T-helper 2 cell treated with Interferon-gamma antibody and Interleukin-4, amounts not matched to agents 5 μg/mL and 100 μg/mL, for 36 hours (primary cell): ENCODE measurements at places on chromosomes 2 and 18.

- no peak for DNase-seq
Measured at GRCh38 chr2:101818531-101819451, 121.3 kb downstream of the MAP4K4 start.

GRCh38 chr2:58432491-58433170 is 191.5 kb upstream of the FANCL start:
- DNase-seq: no peak

- DNase-seq: no peak
Measured at GRCh38 chr2:224147174-224147573, 108.1 kb upstream of the SERPINE2 start.

GRCh38 chr2:46855805-46856204 is 59.8 kb downstream of the MCFD2 start:
- DNase-seq: no peak

DNA sequence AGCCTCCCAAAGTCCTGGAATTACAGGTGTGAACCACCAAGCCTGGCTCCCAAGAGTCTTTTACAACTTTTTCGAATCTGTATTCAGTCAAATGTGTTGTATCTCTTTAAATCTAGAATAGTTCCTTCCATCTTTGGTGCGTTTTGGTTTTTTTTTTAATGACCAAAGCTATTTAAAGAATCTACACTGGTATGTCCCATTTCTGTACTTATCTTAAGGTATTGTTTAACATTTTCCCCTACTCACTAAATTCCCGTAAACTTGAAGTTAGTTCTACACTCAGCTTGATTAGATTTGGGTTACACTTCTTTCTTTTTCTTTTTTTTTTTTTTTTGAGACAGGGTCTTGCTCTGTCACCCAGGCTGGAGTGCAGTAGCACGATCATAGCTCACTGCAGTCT is 63.8 kb downstream of the TMEM237 start:
- DNase-seq: no peak

GRCh38 chr2:61178603-61179545 is 16.9 kb downstream of the C2orf74 start:
- DNase-seq: no peak

- no peak for DNase-seq
Measured at GRCh38 chr18:60053747-60054304, 154.0 kb downstream of the PMAIP1 start.

DNA sequence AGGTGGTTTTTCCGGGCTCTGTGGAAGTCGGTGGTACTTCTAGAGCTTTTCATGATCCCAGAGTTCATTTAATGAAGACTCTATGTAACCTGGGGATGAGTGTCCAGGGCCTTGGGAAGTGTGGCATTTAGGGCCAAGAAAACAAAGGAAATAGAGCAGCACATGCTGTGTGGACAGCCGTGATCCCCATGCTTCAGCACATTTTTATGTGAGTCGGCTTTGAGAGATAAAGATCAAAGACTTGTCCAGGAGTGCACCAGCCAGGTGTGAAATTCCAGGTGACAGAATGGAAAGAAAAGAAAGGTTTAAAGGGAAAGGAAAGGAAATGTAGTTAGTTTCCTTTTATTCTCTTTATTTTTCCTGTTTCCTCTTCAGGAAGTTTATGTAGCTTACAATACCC is 258.0 kb upstream of the NRP2 start:
- no peak for DNase-seq

GRCh38 chr18:41703744-41704530 is 251.1 kb upstream of the PIK3C3 start:
- DNase-seq: no peak

- no peak for DNase-seq
Measured at GRCh38 chr2:57842531-57842930, 204.1 kb upstream of the VRK2 start.

GRCh38 chr2:169189132-169189531 is 119.8 kb downstream of the DHRS9 start:
- no peak for DNase-seq

DNA sequence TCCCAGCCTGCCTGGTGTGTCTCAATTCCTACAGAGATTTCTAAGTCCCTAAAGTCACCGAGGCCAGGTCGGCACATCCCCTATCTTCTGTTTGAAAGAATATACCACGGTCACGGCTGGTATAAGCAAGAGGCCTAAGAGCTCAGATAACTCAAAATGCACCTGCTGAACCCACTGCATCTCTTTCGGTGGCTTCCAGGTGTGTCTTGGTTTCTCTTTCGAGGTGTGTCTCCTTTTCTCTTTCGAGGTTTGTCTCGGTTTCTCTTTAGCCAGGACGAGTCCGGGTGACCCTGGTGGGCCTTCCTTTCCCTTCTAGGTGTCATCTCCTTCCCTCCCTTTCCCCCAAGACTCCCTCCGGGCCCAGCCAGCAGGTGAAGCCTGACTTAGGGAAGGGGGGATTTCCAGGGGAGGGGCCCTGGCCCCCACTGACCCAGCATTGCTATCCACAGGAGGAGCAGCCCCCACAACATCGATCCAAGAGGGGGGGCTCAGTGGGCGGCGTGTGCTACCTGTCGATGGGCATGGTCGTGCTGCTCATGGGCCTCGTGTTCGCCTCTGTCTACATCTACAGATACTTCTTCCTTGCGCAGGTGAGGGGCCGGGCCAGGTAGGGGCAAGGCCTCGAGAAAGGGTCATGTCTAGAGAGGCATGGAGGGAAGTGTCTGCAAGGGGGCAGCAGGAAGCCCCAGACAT is 8.4 kb downstream of the ITM2C start:
- DNase-seq: no peak

DNA sequence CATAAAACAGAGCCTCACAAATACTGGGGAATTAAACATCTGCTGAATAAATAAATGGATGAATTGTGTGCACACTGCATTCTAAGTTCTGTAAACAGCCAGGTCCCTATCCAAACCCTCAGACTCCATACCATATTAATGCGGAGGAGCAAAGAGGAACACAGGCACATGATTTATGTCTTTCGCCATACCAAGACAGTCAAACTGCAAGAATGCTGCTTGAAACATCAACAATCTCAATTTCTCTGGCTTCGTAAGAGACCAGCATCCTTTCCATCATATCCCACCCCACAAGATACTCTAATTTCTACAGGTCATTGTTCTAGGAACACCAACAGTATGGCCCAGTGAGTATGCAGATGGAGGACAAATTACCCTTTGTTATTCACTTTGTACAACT is 15.0 kb downstream of the KANSL3 start:
- DNase-seq: no peak

DNA sequence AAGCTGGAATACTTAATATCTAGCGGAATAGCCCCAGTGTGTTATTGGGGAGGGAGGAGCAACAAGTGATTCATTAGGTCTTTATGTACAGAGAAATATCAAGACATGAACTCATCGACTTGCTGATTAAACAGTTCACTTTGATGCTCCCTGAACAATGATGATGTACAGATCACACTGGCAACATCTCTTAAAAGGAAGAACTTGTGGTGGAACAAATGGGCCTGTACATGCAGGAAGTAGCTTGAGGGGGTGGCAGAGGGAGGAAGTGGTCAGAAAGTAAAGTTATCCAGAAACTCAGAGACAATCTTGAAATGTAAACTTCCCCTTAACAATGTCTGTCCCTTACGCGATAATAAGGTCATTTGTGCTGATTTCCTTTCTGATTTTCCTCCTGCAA is 90.5 kb downstream of the NXPH2 start:
- peak; percentile 28 for DNase-seq

DNA sequence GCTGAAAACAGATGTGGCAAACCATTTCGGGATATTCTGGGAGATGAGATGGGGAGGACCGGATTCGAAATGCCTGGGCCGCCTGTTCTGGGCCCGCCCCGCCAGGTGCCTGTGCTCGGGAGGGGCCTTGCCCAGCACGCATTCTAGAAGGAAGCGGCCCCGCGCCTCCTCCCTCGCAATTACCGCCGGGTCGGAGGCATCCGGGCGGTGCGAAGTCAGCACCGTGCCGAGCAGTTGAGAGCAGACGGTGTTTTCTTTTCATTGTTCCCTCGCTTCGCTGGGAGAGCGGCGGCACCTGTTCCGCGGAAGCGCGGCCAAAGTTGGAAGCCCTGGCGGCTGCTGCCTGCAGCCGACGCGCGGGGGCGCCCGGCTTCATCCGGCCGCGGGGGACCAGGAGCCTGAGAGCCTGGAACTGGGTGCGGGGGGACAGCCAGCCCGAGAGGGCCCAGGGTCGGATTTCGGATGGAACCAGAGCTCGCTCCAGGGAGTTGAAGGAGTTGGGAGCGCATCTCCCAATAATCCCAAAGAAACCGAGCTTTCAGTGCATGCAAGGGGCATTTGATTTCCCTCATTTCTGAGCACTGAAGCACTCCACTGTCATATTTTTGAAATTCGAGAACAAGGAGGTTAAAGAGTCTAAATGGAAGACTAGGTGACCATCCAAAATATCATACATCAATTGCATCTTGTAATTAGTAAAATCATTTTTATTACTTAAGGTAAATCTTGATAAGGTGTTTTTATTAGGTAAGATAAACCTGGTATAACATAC is 241.8 kb upstream of the RAB12 start:
- peak; percentile 4 for DNase-seq

DNA sequence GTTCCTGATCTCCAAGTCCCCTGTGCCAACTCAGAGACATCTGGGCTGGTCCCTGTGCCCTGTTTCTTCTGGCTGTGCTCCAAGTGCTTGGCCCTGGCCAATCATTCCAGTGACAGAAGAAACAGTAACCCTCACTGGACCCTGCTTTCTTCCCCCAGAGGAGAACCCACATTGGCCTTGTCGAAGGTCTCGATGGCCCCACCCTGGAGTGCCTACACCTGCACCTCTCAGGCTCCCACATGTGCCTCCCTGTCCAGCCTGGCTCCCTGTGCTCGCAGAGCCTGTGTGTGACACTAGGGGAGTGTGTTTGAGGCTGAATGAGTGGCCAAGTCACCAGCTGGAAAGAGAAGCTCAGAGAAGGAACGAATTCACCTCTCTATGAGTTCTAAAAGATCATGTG is 5.9 kb upstream of the MAL start:
- no peak for DNase-seq

DNA sequence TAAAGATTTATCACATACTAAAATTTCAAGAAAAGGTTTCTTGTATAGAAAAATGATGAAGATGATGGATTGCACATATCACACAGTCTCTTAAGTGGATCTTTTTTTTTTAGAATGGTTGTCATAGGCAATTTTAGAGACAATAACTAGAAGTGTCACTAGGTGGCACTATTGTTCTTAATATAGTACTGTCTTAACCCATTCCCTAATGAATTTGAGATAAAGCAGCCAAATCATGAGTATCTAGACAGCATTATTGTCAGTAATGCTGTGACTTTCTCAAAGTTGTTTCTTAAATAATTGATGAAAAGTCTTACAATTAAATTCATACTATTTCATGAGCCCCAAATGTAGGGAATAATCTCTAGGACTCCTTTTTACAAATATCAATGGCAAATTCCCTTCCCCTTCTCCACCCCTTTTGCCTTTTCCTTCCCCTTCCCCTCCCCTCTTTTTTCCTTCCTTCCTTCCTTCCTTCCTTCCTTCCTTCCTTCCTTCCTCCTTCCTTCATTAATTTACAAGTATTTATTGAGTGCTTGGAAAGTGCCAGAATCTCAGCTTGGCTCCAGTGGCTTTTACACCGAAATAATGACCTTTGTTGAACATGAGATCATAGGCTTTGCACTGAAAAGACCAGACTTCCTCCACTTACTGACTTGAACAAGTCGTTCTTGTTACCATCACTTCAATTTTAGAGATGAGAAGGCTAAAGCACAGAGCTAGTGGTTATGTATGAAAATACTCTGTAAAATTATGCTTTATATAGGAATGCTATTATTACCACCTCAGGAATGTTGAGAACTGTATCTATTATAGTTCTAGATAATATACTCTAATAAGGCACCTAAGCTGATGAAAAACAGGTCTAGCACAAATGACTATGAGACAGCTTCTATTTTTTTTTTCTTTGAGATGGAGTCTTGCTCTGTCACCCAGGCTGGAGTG is 19.8 kb downstream of the MYL12B start:
- DNase-seq: no peak

DNA sequence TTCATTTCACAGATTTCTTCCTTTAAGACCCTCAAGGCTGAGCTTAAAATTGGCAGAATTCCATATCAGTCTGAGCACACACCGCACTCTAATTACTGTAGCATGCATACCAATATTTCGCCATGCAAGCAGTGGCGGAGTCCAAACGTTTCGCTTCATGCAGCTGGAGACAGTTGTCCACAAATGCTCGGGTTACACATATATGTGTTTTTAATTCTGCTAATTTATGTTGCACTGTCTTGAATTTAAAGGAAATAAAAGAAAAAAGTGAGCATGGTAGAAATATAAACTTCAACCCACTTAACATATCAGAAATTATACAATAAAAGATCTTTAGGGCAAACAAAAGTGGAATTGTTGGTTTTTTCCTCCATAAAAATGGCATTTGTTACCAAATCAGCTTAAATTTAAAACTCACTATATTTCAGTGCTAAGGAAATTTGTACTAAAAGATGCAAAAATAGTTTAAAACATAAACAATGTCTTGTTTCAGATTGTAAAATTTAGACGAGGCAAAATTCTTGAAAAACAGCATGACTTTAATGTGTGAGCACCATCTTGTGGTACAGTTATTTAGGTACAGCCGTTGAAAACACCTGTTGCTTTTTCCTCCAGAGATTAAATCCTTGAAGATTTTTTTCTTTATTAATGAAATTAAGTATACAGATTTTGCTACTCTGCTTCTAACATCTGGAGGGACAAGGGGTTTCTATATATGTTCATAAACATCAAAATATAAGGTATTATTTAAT is 24.1 kb upstream of the KANSL1L start:
- no peak for DNase-seq

DNA sequence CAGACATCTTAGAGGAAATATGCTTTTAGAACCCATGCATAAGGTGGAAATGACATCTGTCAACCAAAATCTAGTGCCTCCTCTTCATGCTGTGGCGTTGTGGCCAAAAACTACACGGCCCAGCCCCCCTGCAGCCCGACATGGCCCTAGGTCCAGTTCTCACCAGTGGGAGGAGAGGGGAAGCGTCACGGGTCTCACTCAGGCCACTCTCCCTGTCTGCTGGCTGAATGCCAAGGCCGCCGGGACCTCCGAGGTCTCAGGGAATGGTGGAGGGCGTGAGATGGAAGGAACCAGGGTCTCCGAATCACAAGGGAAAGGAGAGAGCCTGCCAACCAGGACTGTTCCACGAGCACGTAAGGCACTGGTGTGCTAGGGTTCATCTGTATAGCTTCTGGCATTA is 361.0 kb downstream of the ANAPC1 start:
- DNase-seq: no peak

DNA sequence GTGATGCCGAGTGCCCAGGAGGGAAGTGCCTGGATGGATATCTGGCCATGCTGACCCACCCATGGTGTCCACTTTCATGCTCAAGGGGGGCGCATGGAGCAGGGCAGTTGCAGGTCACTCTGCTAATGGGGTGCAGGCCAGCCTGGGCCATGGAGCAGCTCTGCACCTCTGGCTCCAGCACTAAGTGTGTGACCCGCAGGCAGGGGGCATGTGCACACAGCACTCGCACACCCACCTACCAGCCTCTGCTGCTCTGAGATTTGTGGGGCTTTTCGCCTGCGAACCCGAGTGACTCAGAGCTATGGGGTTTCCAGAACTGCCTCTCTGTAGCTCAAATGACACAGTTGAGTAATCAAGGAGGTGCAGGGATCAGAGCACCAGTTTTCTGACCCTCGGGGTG is 66.2 kb downstream of the CYP26B1 start:
- DNase-seq: no peak

GRCh38 chr2:180707884-180708205 is 272.6 kb upstream of the UBE2E3 start:
- no peak for DNase-seq

GRCh38 chr18:67200665-67201064 is 315.9 kb downstream of the DSEL start:
- DNase-seq: no peak

- no peak for DNase-seq
Measured at GRCh38 chr2:10002681-10003080, 40.7 kb upstream of the KLF11 start.
